ENCODE measurements at places on chromosomes 1 and 21.

GRCh38 chr1:116420417-116421200 is 47.6 kb downstream of the ATP1A1 start:
- no peak for DNase-seq

DNA sequence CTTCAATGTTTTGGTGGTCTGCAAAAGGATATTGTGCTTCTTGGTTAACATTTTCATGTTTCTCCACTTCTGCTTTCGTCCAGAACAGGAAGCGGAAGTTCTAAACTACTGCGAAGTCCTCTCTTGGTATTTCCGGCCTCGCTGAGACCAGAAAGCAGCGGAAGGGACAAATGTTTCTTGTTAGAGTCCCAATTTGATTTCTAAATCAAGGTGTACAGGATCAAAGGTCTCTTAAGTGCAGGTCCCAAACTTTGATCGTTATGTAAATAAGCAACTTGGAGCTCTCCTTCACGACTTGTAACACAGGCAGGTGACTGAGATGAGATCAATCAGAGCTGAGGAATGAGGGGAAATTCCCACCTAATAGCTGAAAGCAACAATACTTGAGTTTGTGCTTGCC is 40.1 kb upstream of the HMCN1 start:
- peak; percentile 75 for DNase-seq

- no peak for DNase-seq
Observed at GRCh38 chr1:30216602-30217001, 506.8 kb downstream of the MATN1 start.

GRCh38 chr1:100930494-100930893 is 34.6 kb downstream of the SLC30A7 start:
- no peak for DNase-seq

GRCh38 chr1:84504580-84505492 is 1.4 kb upstream of the SPATA1 start:
- DNase-seq: peak; percentile 88

- no peak for DNase-seq
Observed at GRCh38 chr1:44783697-44784093, 4.3 kb downstream of the BEST4 start.

DNA sequence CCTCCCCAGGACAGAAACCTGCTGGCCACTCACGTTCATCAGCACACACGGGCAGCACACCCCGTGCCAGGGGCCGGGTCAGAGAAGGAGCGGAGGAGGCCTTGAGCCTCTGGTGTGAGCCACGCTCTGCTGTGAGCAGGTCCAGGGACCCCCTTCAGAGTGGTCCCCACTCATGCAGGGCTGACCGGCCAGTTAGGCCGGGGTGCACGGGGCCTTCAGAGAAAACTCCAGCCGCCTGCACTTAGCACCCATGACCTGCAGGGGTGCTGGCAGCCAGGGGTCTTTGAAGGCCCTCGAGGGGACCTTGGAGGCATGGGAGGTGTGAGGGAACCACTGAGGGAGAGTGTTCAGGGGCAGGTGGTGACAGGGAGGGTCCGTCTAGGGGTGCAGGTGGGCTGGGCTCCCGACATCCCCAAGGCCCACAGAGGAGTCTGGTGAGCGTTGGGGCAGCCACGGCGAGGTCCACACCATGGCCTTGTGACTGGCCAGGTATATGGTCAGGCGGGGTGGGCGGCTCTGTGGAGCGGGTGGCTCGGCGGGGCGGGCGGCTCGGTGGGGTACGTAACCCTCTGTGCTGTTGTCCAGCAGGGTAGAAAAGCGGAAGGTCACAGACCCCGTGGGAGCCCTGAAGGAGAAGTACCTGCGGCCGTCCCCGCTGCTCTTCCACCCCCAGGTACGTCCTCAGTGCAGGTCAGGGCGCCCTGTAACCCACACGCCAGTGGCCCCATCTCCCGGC is 40.3 kb upstream of the ARHGEF16 start:
- no peak for DNase-seq

DNA sequence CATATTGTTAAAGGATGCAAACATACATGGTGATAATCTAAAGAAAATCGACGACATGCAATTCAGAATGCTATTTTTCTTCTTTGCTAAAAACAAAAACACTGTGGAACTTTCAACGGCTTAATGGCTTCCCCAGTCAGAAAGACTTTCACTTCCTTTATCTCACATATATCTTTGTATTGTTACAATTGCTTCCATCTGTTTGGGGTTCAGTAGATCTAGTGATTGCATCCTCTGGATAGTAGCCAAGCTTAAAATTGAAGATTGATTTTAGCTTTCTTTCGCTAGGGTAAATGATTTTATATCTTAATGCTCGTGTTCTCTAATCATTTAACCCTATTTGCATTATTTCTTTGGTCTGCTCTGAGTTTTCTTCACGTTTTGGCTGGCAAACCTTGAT is 31.8 kb upstream of the ADAMTS1 start:
- no peak for DNase-seq

- DNase-seq: no peak
Observed at GRCh38 chr1:234684856-234685255, 74.9 kb upstream of the IRF2BP2 start.

- DNase-seq: no peak
Observed at GRCh38 chr1:200073286-200073637, 45.8 kb downstream of the NR5A2 start.

DNA sequence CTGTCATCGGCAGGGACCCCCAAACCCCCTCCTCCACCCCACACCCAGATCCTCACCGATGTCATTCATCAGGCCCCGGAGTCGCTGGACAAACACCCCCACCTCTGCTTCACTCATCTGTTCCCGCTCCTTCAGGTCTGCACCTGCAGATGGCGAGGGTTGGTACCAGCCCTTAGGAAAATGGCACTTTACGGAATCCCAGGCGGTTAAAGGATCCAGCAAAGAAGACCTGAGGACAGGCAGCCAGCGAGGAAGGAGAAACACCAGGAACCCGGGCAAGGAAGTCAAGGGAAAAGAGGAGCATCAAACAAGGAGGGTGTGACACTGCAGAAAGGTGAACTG is 13.8 kb downstream of the ECHDC2 start:
- no peak for DNase-seq

DNA sequence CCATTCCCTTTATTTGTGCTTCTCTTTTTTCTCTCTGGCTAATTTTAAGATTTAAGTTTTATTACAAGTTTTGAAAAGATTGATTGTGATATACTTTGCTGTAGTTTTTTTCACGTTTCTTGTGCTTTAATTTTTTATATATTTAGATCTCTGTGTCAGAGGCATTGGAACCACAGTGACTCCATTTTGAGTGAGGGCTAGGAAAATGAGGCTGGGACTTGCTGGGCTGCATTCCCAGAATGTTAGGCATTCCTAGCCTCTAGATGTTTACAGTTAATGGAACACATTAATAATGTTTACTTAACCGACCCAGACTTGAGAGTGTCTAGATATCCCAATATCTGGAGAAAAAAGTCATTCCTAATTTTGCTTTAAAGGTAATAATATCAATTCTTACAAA is 939.4 kb downstream of the BRINP3 start:
- no peak for DNase-seq

GRCh38 chr1:6440198-6441126 is 15.9 kb downstream of the ESPN start:
- peak; percentile 58 for DNase-seq

Data from suppressor macrophage treated with lipopolysaccharide for 1 hour (primary cell).